ENCODE measurements at places on chromosomes 2 and 18.
A peak's percentile ranks its signal among the peaks of the same experiment; 100 is the strongest.

DNA sequence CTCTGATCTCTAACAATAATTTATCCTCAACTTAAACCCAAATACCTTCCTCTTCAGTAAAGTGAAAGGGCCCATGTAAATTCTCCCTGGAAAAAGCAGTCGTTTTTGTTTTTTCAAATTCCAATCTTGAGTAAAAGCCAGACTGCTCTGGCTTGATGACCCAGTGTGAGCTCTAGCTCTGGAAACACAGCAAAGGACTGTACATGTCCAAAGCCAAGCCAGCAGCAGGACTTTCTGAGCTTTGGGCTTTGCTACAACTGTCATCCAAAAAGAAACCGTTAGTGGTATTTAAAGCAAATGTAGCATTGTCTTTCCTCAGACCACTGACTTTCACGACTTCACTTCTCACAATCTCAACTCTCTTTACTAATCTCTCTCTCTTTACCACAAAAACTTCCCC, 25.4 kb downstream of the SH3YL1 start:
- DNase-seq: no peak

- DNase-seq: no peak
These were observed 87.8 kb upstream of the BCL2L11 start for GRCh38 chr2:111032721-111033429.

GRCh38 chr18:11980494-11981191, 664 bp upstream of the IMPA2 start:
- peak; percentile 97 for DNase-seq

DNA sequence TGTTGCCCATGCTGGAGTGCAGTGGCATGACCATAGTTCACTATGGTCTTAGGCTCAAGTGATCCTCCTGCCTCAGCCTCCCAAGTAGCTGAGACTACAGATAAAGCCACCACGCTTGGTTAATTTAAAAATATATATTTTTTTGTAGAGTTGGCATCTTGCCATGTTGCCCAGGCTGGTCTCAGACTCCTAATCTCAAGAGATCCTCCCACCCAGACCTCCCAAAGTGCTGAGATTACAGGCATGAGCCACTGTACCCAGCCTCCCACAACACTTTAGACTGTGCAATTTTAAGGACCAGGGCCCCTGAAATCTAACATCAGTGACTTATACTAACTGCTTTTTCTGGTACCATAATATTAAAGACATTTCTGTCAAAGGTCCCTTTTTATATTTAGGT, 5.2 kb downstream of the TXNDC2 start:
- DNase-seq: no peak

GRCh38 chr2:44655401-44655864, 286.1 kb upstream of the SIX3 start:
- no peak for DNase-seq

GRCh38 chr2:236819275-236820002, 249.8 kb downstream of the ACKR3 start:
- DNase-seq: no peak

DNA sequence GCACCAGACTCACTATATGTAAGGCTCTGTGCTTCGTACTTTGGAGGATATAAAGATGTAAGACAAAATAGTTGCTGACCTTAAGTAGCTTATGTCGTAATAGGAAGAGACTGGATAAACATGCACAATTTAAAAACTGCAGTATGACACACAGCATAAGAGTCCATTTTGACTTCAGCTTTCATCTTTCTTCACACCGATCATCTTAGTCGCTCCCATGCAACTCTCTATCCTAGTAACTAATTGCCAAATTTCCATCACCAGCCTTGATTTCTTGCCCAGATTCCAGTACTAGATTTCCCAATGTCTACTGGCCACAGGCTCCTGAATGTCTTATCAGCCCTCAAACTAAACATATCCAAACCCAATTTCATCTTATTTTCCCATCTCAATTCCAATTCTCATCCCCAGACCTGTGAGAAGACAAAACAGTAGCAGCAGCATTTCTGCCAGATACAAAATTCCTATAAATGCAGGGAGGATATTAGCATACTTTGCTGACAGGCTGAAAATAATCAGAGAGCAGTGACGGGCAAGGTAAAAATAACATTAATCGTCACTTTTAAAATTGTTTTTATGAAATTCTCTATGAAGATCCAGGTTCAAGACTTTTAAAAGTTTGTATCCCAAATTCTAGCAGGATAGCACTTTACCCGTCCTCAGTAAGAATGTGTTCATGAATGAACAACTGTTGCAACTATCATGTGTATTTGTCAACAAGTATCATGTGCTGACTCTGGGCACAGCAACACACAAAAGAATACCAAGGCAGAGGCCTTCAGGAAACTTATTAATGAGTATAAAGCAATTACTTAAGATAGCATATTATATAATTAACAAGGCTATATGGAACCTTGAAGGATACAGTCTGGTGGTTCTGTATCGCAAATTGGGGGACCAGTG, 42.2 kb downstream of the KIDINS220 start:
- no peak for DNase-seq

- no peak for DNase-seq
These were observed 154.6 kb downstream of the LOXHD1 start for GRCh38 chr18:46502444-46502843.

- no peak for DNase-seq
These were observed 129.6 kb downstream of the GALNT14 start for GRCh38 chr2:31008561-31009114.

DNA sequence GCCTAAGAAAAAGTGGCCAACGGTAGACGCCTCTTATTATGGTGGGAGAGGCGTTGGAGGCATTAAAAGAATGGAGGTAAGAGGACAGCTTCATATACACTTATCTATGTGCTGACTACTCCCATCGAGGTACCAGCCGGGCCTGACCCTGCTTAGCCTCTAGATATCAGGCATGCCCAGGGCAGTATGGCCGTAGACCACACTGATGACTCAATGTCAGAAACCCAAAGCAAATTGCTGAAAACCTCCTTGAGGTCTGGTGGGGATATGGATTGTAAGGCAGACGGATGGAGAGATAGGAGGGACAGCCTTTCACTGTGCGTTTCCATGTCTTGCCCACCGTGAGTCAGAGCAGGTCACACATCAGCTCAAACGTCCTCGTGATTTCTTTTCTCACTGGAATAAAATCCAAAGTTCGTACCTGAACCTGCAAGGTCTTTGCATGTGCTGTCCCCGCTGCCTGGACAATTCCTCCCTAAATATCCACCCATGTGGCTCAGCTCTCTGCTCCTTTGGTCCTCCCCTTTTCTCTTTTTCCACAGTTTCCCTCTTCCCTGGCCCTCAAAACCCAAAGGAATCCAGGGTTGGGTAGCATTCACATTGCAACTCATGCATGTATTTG, 168.9 kb downstream of the ANTXR1 start:
- DNase-seq: no peak

Measured in stimulated activated CD4-positive, alpha-beta T cell treated with anti-CD3 and anti-CD28 coated beads, Interleukin-2, amount 100 ng/mL, for 24 hours (primary cell).